ENCODE measurements at places on chromosomes 7 and 10.

GRCh38 chr7:78568690-78569089, 770.1 kb downstream of the PHTF2 start:
- DNase-seq = no peak

GRCh38 chr10:61195211-61195610, 251.2 kb upstream of the RHOBTB1 start:
- DNase-seq = no peak

DNA sequence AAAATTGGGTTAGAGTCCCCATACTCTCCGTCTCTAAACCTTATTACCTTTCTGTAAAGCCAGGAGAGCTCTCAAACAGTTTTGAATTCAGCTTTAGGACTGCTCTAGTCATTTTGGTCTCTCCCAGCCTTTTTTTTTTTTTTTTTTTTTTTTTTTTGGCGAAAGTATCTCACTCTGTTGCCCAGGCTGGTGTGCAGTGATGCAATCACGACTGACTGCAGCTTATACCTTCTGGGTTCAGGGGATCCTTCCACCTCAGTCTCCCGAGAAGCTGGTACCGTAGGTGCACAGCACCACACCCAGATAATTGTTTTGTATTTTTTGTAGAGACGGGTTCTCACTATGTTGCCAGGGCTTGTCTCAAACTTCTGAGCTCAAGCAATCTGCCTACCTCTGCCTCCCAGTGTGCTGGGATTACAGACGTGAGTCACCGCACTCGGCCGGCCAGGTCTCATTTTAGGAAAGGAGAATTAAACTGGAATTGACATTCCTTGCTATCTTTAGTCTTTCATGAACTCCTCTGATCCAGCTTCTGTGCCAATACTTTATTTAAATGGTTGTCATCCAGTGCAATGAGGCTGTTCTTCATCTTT, 31.4 kb upstream of the RSU1 start:
- DNase-seq = no peak

DNA sequence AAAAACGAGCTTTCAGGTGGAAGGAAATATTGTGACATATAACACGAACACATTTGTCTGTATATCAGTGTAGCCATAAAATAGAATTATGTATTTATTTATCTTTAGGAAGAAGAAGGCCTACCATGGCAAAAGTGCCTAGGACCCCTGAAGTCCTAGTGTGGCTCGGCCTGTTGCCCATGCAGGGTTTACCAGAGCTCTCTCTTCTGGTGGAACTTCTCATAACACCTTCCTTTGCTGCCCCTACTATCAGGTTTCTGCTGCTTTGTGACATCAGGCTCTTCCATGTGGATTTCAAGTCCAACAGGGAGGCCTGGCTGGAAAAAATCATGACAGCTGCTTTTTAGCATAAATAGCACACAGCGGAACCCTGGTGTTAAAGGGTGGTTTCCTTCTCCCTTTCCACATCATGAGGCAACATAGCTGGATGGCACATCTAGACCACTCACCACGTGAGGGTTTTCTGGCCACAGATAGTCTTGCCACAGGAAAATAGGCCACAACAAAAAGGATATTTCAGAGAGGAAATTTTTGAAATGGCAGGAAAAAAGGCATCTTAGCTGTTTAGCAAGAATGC, 44.8 kb upstream of the ADO start:
- no peak for DNase-seq
